ENCODE measurements at places on chromosomes 2 and 18.

DNA sequence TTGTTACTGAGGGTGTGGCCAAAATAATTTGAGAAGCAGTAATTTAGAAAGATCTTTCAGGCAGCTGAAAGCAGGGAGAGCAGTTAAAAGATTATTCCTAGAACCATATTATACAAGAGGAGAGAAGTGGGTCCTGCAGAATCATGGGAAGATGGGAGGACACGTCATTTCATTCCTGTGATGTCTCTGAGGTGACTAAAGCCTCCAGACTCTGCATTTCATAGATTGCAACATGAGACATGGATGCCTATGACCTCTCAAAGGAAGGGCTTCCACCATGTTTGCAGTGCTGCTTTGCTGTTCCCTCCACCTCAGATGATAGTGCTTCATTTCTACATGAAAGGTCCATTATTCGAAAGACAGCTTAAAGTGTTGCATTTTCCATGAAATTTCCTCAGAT is 788.4 kb downstream of the TSN start:
- DNase-seq, result no peak

- no peak for DNase-seq
Measured at GRCh38 chr2:124678043-124678442, 653.0 kb downstream of the CNTNAP5 start.

- no peak for DNase-seq
Measured at GRCh38 chr18:48452861-48453323, 43.7 kb upstream of the ZBTB7C start.

GRCh38 chr2:50575232-50575631 is 456.7 kb downstream of the NRXN1 start:
- DNase-seq, result no peak

DNA sequence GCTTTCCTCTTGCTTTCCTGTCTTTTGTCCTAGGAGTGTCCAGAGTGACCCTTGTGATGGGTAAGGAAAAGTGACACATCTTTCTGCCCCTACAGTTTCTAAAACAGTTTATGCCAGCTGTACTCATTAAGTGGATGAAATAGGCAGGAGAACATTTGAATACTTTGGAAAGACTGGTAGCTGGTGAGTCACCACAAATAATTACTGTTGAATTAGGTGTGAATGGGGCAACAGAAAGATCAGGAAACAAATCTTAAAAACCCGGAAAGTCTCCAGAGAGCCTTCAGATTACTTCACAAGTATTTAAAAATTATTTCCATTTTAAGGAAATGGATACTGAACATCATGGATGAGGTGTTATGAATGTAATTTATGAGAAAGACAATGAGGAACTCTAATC is 278.5 kb downstream of the CLIP4 start:
- no peak for DNase-seq

DNA sequence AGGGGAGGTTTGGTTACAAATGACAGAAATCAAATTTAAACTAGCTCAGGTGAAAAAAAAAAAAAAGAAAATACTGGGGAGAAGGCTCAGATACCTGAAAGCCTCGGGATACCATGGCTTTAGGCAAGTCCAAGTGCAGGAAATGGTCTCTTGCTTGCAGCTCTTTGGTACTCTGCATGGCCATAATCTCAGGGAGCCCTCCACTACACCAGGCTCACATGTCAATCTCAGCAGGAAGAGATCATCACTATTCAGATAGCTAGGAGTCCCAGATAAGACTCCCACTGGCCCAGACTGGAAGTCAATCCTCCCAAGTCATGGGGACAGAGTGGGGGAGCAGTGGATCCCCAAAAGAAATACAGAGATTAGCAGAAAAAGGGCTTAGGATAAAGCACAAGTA is 64.8 kb upstream of the RALBP1 start:
- DNase-seq, result no peak

DNA sequence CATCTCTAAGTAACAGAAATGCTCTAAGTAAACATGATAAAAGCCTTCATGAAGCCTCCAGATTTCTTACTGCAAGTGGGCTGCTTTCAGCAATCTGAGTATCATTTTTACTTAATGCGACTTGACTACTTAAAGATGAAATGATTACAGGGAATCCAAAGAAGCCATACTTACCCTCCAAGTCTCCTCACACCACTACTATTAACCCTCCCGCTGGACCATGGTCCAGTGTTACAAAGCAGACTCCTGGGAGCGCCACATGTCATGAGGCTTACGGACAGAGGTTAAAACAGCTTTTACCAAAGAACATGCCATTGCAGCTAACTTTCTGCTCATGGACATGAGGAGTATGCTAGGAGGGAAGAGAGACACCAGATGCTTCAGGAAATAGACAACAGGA is 46.4 kb downstream of the LPIN2 start:
- DNase-seq, result no peak

DNA sequence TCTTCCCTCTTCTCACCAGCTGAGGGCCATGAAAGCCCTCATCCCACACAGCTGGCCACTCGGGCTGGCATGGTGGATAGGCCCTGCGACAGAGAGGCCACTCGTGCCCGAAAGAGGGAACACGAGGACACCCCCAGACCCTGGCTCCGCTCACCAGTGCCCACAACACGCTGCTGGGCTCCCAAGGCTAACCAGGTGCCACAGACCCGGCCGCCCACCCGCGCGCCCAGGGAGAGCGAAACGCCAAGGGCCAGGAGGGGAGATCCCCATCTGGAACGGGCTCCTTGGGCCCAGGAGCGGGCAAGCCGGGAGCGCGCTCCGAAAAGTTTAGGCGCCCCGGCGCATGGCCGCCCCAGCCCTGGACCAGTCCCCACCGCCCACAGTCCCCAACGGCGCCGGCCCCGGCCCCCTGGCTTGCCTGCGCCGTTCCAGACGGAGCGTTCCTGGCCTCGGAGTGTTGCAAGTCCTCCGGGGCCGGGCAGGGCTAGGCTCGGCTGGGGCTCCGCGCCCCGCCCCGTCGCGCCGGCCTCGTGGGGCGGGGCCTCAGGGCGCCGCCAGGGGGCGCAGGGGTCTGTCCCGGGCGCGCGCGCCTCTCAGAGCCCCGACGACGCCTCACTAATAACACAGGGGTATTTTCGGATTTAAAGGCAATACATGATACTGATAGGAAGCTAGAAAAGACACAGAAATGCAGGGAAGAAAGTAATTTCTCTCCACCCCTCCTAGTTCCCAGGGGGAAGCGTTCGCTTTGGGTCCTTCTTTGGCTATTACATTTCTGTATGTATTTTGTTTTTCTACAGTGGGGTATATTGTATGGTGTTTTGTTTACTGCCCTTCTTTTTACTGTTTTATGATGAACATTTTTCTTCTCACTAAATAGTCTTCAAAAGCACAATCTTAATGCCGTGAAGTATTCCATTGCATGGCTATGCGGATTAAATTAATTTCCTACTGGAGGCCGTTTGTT is at the start of gene TMBIM1:
Gene TMBIM1 (minus strand): TSS at position 456 of the 967 bp plus-strand sequence. CDS start 10,362 bp downstream, outside the sequence.
- DNase-seq, result no peak

DNA sequence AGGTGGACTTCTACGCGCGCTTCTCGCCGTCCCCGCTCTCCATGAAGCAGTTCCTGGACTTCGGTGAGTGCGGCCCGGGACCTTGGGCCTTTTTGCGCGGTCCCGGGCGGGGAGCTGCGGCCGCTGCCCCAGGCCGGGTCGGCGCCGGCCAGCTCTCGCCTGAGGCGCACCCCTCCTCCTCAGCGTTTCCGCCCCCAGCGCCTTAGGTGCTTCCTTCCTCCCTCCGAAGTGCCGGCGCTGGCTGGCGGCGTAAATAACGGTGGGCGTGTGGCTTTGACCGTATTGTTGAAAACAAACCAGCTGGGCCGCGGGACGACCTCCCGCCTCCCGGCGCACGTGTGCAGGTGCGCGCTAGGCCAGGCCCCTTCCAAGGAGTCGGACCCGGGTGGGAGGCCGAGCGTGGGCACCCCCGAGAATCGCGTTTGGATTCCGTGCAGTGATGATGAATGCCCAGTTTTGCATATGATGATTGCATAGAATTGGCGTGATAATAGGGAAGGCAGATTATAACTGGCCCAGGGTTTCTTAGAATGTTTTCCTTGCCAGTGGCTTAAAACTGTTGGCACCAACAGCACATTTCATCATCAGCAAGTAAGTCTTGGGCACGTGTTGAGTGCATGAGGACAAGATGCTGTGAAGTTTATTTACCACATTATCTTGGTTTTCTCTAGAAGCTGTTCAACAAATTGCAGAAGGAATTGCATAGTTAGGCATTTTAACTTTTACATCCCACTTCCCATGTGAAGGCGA is 569 bp downstream of the PDK1 start:
- DNase-seq, result no peak

GRCh38 chr2:2764001-2764355 is 432.9 kb upstream of the MYT1L start:
- no peak for DNase-seq

DNA sequence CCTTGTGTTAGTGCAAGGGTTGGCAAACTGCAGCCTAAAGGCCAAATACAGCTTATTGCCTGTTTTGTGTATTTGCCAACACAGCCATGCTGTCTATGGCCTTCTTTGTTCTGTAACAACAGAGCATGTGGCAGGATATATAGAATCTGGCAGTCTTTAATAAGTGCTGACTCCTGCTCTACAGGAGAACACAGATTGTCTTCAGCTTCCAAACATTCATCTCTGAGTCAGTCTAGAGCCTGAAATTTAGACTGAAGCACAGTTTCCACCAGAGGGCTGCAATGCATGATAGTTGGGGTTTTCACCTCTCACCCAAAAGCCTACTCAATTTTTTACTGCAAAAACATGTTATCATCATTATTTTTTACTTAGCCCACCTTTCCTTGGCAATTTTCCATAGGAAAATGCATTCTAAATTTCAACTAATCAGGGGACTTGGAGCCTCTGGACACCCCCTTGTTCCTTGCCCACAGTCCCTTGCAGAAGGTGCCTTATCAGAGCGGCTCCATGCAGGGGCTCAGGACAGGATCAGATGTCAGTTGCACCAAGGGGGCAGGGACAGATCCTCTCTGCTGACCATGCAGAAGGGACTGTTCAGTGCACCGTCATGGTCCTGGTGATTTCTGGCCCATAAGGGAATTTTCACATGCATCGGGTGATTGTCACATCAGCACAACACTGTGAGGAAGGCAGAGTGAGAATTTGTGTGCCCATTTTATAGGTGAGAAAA is 12.4 kb downstream of the IL37 start:
- no peak for DNase-seq

DNA sequence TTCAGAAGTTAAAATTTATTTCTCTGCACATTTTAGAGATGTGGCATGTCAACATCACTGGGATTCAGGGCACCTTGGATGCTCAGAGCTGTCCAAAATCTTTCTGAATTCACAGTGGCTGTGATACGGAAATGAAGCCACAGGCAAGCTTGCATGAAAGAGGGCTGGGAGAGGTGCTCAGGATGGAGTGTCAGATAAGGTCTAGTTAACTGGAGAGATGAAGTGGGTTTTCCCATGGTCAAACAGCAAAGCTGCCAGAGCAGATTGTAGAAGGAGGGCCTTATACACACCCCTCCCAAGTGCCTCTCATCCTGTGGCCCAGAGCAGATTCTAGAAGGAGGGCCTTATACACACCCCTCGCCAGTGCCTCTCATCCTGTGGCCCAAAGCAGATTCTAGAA is 286.8 kb upstream of the PXDN start:
- no peak for DNase-seq

GRCh38 chr2:95240091-95240490 is 32.8 kb downstream of the ZNF892 start:
- no peak for DNase-seq
